Activated CD4-positive, CD25-positive, alpha-beta regulatory T cell (primary cell): ENCODE measurements at places on chromosomes 2 and 18.

GRCh38 chr2:23023722-23024121 lies 361.3 kb upstream of the KLHL29 start:
- no peak for DNase-seq

DNA sequence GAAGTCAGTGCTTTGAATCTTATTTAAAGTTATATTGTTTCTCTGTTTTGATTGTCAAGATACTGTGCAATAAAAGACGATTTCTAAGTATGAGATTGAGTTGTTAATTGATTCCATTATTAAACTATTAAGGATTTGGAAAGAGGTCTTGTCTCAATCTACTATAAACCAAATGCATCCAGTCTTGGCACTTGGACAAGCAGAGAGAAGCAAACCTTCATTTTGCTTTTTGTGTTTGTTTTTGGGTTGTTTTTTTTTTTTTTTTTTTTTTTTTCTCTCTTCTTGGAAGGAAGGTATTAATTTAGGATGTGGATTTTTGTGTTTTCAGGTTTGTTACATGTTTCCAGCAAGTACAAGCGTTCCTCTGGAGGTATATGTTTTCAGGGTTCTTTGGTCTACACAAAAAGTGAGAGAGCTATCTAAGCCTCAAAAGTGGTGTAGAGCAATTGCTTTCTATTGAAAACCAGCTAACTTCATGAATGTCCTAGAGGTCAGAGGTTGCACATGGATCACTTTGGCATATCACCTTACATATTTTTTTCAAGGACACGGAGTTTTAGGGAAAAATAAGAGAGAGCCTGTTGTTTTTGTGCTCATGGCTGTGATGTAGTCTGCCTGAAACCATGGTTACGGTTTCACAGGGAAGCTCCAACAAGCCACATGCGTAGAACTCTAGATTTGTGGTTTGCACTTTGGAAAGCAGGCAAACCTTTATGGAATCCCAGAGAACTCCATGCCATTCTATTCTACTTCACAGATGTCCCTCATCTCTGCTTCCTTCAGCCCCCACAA lies 1.8 kb downstream of the PRKCE start:
- DNase-seq = no peak

DNA sequence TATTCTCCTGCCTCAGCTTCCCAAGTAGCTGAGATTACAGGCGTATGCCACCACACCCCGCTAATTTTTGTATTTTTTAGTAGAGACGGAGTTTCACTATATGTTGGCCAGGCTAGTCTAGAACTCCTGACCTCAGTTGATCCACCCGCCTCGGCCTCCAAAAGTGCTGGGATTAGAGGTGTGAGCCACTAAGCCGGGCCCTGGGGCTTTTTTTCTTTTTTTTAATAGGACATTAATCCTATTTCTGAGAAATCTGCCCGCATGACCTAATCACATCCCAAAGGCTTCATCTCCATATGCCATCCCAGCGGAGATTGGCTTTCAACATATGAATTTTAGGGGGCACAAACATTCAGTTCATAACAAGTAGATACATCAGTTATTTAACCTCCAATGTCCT lies 128.6 kb downstream of the CNTNAP5 start:
- no peak for DNase-seq

GRCh38 chr2:65024149-65024829 lies 31.9 kb upstream of the CEP68 start:
- no peak for DNase-seq

DNA sequence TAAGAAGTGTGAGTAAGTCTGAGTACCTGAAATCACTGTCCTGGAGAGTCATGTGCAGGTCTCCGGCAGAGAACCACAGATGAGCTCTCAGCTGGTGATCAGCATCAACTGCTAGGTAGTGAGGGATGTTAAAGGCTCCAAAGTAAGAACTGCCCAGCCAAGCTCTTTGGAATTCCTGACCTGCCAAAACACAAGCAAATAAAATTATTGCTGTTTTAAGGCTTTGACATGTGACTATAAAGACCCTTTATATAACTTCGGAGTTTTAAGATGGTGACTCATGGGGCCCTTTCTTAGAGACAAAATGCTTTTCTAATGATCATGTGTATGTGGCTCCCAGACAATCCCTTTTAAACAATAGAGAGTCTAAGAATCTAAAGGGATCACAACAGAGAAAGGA lies 855.7 kb downstream of the TRIB2 start:
- no peak for DNase-seq

DNA sequence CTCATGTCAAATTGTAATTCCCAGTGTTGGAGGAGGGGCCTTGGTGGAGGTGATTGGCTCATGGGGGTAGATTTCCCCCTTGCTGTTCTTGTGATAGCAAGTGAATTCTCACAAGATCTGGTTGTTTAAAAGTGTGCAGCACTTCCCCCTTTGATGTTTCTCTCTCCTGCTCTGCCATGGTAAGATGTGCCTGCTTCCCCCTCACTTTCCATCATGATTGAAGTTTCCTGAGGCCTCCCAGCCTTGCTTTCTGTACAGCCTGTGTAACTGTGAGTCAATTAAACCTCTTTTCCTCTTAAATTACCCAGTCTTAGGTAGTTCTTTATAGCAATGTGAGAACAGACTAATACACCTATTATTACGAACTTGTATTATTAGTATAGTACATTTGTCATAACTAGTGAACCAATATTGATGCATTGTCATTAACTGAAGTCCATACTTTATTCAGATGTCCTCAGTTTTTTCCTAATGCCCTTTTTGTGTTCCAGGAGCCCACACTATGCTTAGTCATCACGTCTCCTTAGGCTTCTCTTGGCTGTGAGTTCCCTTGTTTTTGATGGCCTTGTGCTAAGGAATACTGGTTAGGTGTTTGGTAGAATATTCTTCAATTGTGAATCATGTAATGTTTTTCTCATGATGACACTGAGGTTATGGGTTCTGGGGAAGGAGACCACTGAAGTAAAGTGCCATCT lies 4.5 kb upstream of the MAP3K2 start:
- no peak for DNase-seq

GRCh38 chr2:36477315-36477714 lies 120.7 kb downstream of the FEZ2 start:
- DNase-seq = no peak

DNA sequence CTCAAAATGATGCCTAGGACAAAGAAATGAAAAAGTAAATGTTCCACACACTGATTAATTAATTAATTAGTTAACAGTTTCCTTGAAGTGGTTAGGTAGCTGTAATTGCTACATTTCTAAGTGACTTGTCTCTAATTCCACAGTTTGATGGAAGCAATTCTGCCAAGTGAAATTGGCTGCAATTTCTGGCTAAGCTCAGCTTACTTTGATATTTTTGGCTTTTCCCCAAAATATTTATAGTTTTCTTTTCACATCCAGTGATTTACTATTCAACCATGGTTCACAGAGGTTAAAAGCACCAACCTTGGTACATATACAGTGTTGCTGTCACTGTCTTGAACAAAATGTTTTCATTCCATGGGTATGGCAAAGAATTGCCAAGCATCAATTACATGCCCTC lies 459.5 kb upstream of the CDH20 start:
- DNase-seq = no peak

DNA sequence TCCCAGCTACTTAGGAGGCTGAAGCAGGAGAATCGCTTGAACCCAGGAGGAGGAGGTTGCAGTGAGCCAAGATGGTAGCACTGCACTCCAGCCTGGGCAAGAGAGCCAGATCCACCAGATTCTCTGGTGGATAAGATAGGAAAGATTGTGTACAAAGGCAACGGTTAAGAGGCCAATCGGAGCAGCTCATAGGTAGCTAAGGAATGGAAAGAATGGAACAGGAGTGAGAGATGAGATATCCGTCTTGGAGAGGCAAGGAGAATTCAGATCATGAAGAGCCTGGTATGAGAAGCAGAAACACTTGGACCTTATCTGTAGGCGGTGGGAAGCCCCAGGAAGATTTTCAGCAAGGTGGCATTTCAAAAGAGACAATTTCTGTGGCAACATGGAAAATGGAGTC lies 27.1 kb downstream of the TTR start:
- no peak for DNase-seq

DNA sequence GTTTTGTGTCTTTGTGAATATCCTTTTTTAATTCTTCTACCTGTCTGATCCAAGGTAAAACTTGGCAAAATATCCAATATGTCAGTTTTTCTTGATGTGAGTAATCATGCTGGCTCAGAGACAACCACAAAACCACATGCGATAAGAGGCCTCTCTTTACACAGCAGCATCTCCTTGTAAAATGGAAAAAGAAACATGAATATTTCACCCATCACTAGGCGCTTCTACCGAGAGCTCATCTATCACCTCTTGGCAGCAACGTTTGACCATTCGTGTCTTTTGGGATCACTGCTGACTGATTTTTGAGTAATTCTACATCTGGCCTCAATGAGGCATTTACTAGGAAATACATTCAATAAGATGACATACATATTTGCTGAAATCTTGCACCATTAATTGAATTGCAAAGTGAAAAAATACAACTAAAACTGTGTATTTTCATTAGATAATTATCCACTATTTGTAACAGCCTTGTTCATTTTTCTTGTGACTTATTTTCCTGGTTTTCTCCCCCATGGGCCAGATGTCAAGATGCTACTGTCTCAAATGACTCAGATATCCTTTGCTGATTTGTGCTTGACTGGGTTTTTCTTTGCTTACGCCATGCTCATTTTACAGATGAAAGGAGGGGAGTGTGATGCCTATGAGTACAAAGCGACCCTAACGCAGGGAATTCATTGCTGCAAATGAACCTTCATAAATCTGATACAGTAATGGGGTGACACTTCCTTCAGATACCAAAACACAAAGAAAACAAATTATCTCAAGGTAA lies 467.5 kb downstream of the FBXO15 start:
- DNase-seq = no peak

DNA sequence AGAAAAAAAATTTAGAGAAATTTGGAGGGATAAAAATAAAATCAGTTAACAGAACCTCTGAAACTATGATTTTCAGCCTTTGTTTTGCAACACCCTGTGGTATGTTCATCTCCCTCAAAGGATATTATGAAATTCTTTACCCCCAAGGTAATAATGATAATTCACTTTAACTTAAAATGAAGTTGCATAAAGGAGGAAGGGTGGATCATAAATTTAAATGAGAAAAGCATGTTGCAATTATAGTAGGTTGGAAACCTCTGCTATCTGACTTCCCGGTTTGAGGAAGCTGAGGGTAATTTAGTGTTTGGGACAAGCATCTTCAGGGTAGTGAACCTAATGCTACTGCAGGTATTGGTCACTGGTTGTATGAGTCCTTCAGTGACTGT lies 102.9 kb downstream of the BABAM2 start:
- no peak for DNase-seq
